Glomerular endothelial cell (primary cell): ENCODE measurements at places on chromosomes 5 and 9. TPM values are rescaled to one million over a fixed set of nuclear protein-coding genes. Genes with fewer than 3 reads are reported as not detected.

Gene PTGDS
- total RNA-seq, result not detected in 2 replicates

Gene PKD2L2
- not detected in 2 replicates for total RNA-seq

Gene KCNV2
- total RNA-seq, result not detected in 2 replicates

- peak; percentile 62 for DNase-seq
These were observed 16.9 kb downstream of the DNAJC18 start for GRCh38 chr5:139422307-139422893.

- no peak for DNase-seq
These were observed 251.1 kb upstream of the PPP1R2B start for GRCh38 chr5:156598964-156599363.

- DNase-seq, result no peak
These were observed 4.1 kb upstream of the KCNMB1 start for GRCh38 chr5:170393235-170393634.

DNA sequence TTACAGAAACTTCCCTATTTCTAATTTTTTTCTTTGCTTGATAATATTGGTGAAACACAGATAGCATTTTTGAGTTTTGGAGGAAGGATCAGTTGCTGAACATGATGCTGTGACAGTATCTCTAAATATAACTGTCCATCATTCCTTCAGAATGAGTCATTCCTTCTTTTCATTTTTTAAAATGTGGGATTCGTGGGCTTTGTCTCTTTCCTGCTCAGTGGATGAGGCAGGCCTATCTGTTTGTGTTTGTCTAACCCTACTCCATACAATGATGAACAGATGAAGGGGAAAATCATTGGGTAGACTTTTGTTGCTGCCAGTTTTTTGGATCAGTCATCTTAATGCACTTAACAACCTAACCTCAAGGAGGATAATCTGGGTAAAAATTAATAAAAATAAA lies 15.7 kb upstream of the OR13C8 start:
- no peak for DNase-seq

- DNase-seq, result no peak
These were observed 19.7 kb upstream of the HSDL2 start for GRCh38 chr9:112360047-112360804.

DNA sequence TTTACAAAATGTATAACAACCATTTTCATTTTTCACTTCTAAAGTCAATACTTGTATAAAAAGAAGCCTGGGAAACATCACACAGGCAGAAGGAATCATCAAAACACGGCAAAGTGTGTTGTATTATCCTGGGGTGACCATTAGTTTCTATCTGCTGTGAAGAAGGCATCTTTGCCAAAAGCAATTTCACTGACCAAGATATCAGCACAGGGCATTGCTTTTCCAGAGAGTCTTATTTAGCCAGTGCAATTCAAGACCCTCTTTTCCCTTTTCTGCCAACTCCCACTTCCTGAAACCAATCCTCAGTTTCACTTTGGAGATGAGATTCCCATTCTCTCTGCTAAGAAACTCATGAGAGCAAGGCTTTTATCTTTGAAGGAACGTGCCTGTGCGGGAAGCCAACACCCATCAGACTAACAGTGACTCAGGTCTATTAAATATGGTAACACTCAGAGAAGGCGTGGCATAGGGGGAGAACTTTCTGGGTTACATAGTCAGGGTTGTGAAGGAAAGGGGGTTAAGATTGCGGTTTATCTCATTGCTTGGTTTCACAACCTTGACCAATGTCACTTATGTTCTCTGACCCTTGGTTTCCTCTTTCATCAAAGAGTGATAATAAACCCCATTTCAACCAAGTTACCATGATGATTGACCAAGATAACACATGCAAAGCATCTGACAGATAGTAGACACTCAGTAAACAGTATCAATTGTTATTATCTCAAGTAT lies 666.9 kb upstream of the KLF4 start:
- DNase-seq, result no peak
